ENCODE measurements at places on chromosomes 11 and 22. TPM values are rescaled to one million over a fixed set of nuclear protein-coding genes. Genes with fewer than 3 reads are reported as not detected.
A peak's percentile ranks its signal among the peaks of the same experiment; 100 is the strongest.

DNA sequence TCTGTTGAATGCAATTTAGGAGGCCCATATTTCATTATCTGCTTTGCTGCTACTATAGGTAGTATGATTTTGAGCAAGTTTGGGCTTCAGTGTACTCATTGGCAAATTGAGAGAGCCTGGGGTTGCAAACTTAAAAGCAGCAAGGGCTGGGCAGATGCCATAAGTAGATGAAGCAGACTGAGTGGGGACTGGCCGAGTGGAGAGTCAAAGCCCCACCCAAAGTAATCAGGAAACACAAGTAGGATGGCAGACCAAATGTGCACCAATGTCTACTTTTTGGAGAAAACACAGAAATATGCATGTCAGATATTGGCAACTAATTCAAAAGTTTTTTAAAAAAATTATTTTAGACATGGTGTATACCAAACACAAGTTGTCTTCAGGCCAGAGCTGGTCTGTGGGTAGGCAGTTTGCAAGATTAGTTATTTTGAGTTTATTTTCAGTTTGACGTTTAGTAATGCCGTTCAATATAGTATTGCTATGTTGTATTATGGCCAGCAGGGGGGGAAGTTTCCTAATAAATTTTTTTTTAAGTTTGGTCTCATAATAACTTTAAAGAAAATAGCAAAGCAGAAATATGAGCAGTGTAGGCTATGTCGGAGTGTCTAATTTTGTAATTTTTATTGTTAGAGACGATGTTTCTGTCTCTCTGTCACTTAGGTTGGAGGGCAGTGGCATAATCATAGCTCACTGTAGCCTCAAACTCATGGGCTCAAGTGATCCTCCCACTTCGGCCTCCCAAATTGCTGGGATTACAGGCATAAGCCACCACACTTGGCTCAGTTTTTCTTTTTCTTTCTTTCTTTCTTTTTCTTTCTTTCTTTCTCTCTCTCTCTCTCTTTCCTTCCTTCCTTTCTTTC is 105.1 kb downstream of the HIPK3 start:
- DNase-seq: no peak

GRCh38 chr11:67482827-67483798 is at the start of gene AIP:
AIP (plus strand) TSS chr11:67483026; CDS start chr11:67483159, 133 bp downstream.
- DNase-seq: peak; percentile 97

Gene OR10A4
- total RNA-seq: not detected

Gene IFITM10
- 1.4 TPM for total RNA-seq

DNA sequence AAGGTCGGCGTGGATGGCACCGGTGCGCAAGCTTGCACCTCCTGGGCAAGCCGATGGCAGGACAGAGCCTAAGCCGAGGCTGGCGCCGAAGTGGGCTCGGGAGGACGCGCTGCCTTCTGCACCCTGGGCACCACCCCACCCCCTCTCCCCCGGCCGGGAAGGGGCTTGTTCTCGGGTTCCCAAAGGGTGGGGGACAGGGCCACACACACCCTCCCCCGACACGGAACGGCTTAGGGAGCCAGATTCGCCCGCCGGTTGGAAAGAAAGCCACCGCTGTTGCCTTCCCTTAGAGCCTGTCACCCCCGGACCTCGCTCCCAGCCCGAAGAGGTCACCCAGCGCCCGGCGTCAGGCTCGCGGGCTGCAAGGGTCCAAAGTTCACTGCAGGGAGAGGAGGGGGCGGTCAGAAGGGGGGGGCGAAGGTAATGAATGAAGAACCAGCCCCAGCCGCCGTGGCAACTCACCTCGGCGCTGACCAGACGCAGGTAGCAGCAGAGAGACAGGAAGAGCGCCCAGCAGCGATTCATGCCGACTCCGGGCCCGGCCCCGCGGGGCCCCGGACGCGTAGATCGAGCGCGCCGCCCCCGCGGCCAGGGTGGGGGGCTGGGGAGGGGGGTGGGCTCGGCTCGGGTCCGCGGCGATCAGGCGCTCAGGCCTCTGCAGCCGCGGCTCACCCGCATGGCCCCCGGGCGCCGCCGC is 1.2 kb downstream of the PDGFB start:
- no peak for DNase-seq

All from breast epithelium (tissue), 4 donors.